ENCODE measurements at places on chromosomes 16 and 17. TPM values are rescaled to one million over a fixed set of nuclear protein-coding genes. Genes with fewer than 3 reads are reported as not detected.

CMIP gene
- total RNA-seq = 23.3 TPM

TBC1D3E gene
- 0.89 TPM for total RNA-seq

CDC6 gene
- 29.1 TPM for total RNA-seq

PLK1 gene
- 80.4 TPM for total RNA-seq

ITGAX gene
- total RNA-seq = 0.64 TPM

MC1R gene
- total RNA-seq = 1.1 TPM

SLC5A10 gene
- total RNA-seq = not detected

KRTAP4-2 gene
- not detected for total RNA-seq

PTRH2 gene
- 47.5 TPM for total RNA-seq

COASY gene
- total RNA-seq = 36.2 TPM

SEZ6 gene
- not detected for total RNA-seq

RNF43 gene
- total RNA-seq = not detected

ZNF668 gene
- 12.3 TPM for total RNA-seq

APOBR gene
- not detected for total RNA-seq

KRT12 gene
- not detected for total RNA-seq

MT1F gene
- 2.9 TPM for total RNA-seq

NOTUM gene
- total RNA-seq = not detected

SHISA6 gene
- not detected for total RNA-seq

SYCE1L gene
- 5.5 TPM for total RNA-seq

CDK5R1 gene
- 2.7 TPM for total RNA-seq

HSD11B2 gene
- not detected for total RNA-seq

SMTNL2 gene
- not detected for total RNA-seq

GFOD2 gene
- total RNA-seq = 19.6 TPM

TNS4 gene
- not detected for total RNA-seq

MT1M gene
- total RNA-seq = 4.3 TPM

INCA1 gene
- total RNA-seq = not detected

DLX4 gene
- total RNA-seq = not detected

CD300A gene
- total RNA-seq = not detected

FOXF1 gene
- 13.3 TPM for total RNA-seq

MT1A gene
- 14.0 TPM for total RNA-seq

ADAMTS18 gene
- 29.9 TPM for total RNA-seq

GPR179 gene
- total RNA-seq = not detected

RASL10B gene
- not detected for total RNA-seq

CES1 gene
- total RNA-seq = not detected

CCDC200 gene
- not detected for total RNA-seq

KRT27 gene
- total RNA-seq = not detected

FOXJ1 gene
- total RNA-seq = not detected

SCGB1C2 gene
- total RNA-seq = not detected

SLFN13 gene
- total RNA-seq = 6.2 TPM

PRAC1 gene
- total RNA-seq = not detected

UMOD gene
- not detected for total RNA-seq

SLFN12 gene
- 38.2 TPM for total RNA-seq

PCYT2 gene
- total RNA-seq = 51.8 TPM

TBC1D3 gene
- not detected for total RNA-seq

TLCD1 gene
- 2.5 TPM for total RNA-seq

TMEM256 gene
- total RNA-seq = 116 TPM

CLEC10A gene
- total RNA-seq = not detected
